ENCODE measurements at places on chromosomes 6 and 20.
A peak's percentile ranks its signal among the peaks of the same experiment; 100 is the strongest.

- peak; percentile 86 for DNase-seq
Observed at GRCh38 chr6:144471986-144472385, 186.9 kb downstream of the UTRN start.

GRCh38 chr6:140845701-140846100, 1287.0 kb upstream of the GJE1 start:
- peak; percentile 47 for DNase-seq

DNA sequence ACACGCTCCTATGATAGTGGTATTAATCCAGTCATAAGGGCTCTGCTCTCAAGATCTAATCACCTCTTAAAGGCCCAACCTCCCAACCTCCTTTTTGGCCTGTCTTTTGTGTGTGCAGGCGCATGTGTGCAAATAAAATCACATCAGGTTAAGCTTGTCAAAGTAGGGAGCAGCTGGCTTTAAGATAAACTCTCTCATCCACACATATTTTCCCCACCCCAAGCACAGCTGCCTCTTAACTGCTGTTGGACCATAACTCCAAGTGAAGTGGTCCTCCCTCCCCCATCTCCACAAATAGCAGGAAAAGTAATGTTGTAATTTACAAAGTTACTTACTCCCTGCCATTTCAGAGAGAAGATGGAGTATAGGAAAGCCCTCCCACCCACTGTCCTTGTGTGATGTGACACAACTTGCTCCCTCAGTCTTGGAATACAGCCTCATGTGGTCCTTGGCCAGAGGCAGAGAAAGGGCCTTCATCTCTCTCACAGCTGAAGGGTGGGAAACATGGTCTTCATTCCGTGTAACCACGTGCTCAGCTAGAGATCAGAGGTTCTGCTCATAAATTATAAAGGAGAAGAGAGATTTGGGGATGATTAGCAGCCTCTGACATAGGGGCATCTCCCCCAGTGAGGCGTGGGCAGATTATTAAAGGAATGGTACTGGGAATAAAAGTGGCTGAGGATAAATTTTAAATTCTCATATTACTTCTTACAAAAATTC, 74.8 kb upstream of the TPD52L1 start:
- DNase-seq = no peak

DNA sequence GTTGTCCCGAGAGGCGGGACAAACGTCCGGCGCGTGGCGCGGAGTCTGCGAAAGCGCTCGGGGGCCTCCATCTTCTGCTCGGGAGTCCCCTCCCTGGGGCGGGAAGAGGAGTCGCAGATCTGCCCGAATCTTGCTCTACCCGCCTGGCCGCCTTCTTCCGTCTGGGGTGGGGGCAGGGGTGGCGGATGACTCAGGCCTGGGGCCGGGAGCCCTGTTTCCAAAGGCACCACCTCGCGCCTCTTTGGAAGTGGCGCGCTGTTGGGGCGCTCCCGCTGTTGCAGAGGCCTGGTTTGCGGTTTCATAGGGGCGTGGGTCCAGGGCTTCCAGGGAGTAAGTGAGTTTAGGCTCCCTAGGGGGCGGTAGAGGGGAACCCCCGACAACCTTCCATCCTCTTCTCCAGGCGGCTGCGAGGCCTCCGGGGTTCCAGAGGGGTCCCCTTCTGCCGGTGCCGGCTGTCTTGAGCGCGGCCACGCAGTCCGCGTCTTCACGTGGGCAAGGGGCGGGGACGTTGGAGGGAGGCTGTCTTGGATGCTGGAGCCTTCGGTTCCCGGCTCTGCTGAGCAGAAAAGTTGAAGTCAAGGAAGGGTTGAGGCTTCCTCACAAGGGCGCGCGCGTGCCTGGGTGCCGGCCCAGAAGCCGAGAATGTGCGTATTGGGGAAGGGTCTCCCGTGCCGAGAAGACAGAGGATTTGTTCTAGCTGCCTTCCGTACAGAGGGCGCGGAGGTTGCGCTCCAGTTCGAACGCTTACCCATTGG, 2.6 kb upstream of the TFAP2C start:
- DNase-seq = peak; percentile 37

- peak; percentile 33 for DNase-seq
Observed at GRCh38 chr6:158619922-158620801, 24.4 kb downstream of the DYNLT1 start.

- DNase-seq = no peak
Observed at GRCh38 chr6:97067045-97067444, 142.5 kb downstream of the KLHL32 start.

DNA sequence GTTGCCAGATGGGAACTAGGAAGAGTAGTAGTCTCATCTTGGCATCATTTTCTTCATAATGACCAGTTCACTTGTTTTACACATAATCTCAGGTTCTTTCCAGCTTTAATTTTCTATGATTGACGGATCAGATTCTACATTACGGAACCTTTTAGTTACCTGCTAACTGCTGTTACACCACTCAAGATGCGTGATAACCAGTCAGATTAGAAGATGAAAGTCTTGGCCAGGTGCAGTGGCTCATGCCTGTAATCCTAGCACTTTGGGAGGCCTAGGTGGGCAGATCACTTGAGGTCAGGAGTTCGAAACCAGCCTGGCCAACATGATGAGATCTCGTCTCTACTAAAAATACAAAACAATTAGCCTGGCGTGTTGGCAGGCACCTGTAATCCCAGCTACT, 92.5 kb downstream of the NCOA3 start:
- DNase-seq = no peak

DNA sequence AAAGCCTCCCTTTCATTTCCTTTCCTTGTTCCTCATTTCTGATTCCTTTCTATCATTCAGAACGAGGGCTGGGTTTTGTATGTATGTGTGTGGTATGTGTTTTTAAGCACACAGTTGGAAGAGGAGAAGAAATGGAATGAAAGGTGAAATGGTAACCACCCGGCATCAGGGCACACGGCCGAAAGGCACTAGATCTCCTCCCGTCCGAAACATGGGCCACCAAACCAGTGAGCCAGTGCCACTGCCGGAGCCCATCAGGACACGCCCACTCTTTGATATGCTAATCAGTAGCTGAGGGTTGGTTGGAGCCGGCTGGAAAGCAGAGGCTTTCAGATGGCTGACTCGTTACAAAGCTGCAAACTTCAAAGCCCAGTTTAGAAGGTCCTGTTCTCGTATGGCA, 228.6 kb upstream of the JARID2 start:
- DNase-seq = peak; percentile 21

- DNase-seq = no peak
Observed at GRCh38 chr6:101613556-101613955, 220.0 kb downstream of the GRIK2 start.

DNA sequence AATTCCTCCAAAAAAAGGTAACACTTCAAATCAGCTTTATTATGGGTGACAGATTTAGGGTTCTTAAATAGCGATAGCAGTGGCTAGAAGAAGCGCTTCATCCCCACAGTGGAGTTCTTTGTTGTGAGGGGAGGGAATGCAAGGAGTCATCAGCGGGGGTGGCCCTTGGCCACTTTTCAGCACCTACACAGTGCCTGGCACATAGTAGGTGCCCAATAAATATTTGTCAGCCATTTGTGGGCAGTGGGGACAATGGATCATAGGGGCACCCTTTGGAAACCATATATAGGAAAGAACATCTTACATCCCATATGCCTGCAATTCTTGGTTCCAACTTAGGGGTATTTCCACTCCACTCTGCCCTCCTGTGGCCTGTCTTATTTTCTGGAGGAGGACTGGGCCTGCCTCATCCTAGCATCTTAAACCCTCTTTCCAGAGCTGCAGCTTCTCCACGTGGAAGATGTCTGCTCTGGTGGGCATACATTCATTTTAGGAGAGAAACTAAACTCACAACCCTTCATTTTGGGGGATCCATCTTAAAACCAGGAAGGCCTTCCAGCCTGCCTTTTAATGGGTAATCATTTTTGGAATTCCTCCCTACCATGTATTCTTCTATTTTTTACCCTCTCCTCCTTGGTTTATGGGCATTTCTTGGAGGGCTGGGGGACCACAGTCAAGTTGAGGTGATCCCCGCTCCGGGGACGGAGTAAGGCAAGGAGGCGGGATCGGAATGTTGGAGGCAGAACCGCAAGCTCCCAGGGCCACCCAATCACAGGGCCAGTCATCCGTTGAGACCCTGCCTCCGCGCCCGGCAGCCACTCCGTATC, 2.6 kb upstream of the GPSM3 start:
- DNase-seq = peak; percentile 67

- DNase-seq = no peak
Observed at GRCh38 chr20:43564993-43565757, 6.3 kb downstream of the SGK2 start.

- DNase-seq = no peak
Observed at GRCh38 chr6:167806061-167806700, 20.5 kb upstream of the AFDN start.

GRCh38 chr6:75906871-75907270, 157.8 kb downstream of the MYO6 start:
- DNase-seq = no peak

DNA sequence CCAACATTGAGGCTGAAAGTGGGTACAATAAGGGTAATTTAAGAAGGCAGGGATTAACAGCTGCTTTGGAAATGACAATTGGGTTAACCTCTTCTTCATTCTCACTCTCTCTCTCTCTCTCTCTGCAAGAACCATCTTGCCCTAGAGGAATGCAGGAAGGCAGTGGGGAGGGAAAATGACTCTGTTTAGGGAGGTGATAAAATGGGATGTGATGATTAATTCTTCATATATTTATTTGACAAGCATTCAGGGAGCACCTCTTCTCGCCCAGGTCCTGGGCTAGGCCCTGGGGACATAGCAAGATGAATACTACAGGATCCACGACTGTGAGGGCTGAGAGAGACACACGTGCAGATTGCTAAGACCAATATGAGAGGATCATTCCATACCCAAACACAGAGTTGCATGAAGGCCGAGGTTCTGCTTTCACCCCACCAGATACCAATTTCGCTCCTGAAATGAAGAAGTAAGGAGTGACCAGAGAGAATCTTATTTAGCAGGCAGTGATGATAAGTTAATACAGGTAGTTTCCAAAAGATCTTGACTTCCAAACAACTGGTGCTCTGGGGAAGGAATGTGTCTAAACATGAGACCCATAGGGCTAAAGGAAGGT, 13.3 kb upstream of the PTPN1 start:
- DNase-seq = peak; percentile 68

GRCh38 chr6:91744566-91744965, 1157.7 kb upstream of the MAP3K7 start:
- DNase-seq = no peak

GRCh38 chr20:49796600-49797343, 15.9 kb upstream of the SLC9A8 start:
- DNase-seq = no peak

DNA sequence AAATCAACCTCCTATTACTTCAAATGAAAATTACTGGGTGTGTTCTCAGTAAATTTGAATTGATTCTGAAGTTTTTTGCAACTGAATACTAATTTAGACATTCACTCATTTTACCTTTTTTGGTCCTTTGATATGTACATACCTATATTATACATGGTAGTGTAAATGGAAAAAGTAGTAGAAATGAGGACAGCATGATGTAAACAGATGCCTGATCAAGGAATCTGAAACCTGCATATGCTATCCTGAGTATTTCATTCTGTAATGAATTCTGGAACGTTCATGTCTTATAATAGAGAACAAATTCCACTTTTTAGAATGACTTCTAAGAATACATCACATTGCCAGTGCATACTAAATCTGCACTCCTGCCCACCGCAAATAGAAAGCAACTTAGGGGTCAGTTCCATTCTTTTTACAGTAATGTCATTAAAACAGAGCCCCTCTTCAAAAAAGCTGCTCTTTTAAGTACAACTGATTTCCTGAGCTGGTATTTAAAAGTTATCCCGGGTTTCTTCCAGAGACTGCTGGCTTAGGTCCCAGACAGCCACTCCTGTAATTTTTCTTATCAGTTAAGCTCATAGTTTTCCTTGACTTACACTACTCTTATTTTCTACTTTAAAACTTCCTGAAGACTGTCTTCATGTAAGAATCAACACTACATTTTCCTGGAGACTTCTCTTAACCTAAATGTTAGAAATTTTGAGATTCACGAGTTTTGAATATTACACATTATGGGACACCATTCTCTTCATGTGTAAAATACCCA, 48.4 kb downstream of the MAP3K7 start:
- DNase-seq = peak; percentile 30

- DNase-seq = no peak
Observed at GRCh38 chr6:106249658-106250057, 75.9 kb downstream of the ATG5 start.

DNA sequence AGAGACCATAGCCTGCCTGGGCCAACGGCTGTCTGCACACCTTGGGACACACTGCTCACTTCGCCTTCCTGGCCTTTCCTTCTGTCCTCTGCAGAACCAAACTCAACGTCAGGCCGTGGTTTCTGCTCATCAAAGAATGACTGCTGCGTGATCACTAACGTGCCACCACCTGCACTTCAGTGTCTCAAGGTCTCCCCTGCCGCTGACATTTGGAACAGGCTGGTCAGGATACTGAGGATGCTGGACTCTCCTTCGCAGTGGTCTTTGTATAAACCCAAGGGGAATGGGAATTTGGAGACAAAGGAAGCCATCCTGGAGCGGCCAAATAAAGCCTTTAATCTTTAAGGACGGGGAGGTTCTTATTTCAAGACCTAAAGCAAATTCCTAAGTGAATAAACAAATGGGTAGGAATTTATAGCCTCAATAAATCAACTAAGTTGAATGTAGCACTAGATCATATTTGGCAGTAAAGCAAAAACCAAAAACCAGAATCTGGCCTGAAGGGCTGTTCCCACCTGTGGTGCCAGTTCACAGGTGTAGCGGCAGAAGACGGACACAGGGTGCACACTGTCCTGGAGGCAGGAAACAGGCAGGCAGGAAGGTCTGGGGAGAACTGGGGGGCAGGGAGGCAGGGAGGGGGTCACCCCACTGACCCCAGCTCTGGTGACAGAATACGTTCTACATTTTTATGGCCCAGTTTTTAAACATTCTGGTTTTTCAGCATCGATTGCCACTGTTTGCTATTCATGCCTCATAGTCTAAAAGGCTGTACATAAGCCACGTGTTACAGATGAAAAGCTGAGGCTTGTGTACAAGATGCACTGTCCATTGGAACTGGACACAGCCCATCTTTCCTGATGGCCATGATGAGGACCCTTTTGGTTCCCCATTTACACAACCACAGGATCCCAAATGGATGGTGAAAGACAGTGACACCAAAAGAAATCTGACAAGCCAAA, 36.6 kb downstream of the ABHD12 start:
- DNase-seq = peak; percentile 20

DNA sequence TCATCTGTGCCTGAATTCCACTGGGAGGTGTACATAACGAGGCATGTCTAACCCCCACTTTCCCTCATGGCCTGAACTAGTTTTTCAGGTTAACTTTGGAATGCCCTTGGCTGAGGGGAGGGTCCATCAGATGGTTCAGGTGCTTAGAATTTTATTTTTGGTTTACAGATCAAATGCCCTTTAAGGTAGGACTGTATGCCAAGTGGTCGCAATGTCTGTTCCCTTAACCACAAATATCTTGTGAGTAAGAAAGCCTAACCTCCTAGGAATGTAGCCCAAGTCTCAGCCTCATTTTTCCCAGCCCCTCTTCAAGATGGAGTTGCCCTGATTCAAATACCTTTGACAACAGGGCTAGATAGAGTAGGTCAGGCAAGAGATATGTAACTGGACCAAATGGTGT, 78.4 kb downstream of the RNASET2 start:
- no peak for DNase-seq

DNA sequence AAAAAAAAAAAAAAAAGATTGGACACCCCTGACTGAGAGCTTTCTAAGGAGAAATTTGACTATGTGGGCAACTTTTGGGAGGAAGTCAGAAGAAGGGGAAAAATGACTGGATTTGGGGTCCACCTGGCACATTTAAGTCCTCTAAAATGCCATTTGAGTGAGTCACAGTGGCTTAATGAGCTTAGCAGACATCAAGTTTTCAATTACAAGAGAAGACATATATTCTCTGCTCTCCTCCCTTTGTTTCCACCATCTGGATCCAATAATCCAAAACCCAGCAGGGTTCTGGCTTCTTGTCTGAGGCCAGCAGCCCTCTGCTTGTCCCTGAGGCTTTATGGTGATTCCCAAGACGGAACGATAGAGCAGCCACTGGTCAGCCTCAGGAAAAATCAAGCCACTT, 6.9 kb downstream of the PI3 start:
- peak; percentile 58 for DNase-seq
